A549 (cell line): ENCODE measurements at places on chromosomes 2 and 18. TPM values are rescaled to one million over a fixed set of nuclear protein-coding genes. Genes with fewer than 3 reads are reported as not detected.

- DNase-seq, result no peak
Observed at GRCh38 chr2:190271783-190272456, 47.7 kb downstream of the HIBCH start.

GRCh38 chr18:48441405-48441881 is 32.3 kb upstream of the ZBTB7C start:
- DNase-seq, result no peak

NAGK gene
- 93.6 to 134 TPM (median 119 TPM) in 3 replicates for polyA plus RNA-seq

IL36A gene
- not detected in 3 replicates for polyA plus RNA-seq

- peak; percentile 42 for DNase-seq
Observed at GRCh38 chr2:42722320-42723190, 41.4 kb downstream of the OXER1 start.

DNA sequence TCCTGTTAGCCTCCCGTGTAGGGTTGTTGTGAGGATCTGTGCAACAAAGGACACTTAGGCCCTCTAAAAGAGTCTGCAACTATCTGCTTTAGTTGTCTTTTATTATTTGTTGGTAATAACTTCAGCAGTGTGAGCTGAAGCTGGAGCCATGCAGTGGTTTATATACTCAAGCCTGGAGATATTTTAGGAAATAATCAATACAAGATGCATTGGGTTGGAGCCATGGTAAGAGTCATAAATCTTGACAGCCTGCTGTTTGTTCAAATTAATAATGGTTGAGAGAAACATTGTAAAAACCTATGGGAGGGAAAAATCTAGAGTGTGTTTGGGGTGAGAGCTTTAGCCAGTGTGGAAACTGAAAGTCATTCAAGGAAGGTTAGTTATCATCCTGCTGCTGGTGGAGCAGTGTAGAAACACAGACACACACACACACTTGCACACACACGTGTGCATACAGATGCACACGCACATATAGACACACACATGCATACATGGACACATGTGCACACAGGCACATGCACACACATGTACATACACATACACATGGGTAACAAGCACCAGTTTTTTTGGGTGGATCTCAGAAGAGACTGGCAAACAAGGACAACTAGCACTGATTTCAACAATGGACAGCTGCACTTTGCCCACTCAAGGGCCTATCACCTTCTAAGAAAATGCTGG is 51.0 kb downstream of the ACOXL start:
- DNase-seq, result no peak

GRCh38 chr18:49813069-49813318 is 339 bp downstream of the ACAA2 start:
- DNase-seq, result peak; percentile 1

DNA sequence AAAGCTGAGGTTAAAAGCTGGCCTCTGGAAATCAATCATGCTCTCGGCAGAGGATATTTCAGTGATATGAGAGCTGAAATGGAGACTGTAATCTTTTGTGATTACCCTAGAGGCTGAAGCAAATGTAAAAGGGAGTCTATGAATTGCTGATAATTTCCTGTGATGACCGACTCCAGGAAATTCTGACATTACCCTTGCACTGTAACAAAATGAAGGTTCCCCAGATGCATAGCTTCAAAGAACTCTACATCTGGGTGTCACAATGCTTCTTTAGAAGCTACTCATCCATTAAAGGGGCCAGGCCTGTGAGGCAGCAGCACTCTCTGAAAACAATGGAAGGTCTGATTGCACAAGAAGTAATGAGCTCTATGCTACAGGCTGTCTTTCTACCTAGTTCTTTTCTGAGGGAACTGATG is 268.2 kb upstream of the SESTD1 start:
- DNase-seq, result no peak

- DNase-seq, result no peak
Observed at GRCh38 chr2:176914371-176914770, 298.2 kb upstream of the HNRNPA3 start.

MAP2 gene
- 0.43 to 0.53 TPM (median 0.50 TPM) in 3 replicates for polyA plus RNA-seq

DNA sequence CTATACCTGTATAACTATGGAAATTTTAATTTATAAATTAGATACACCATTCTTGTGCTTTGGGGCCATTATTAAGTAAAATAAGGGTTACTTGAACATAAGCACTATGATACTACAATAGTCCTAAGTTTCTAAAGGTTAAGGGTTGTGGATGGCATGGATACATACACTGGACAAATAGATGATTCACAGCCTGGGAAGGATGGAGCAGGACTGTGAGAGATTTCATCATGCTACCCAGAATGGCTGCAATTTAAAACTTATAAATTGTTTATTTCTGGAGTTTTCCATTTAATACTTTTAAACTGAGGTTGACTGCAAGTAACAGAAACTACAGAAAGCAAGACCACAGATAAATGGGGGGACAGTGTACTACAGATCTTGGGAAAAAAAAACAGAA is 295.8 kb upstream of the ZNF804A start:
- DNase-seq, result no peak

STARD6 gene
- polyA plus RNA-seq, result not detected in 3 replicates

- DNase-seq, result no peak
Observed at GRCh38 chr2:118098307-118099030, 10.2 kb downstream of the INSIG2 start.

- no peak for DNase-seq
Observed at GRCh38 chr18:12821408-12821807, 62.6 kb downstream of the PTPN2 start.

GRCh38 chr2:71704131-71704561 is 250.8 kb downstream of the DYSF start:
- DNase-seq, result no peak

GRCh38 chr2:202165208-202165607 is 73.2 kb downstream of the SUMO1 start:
- no peak for DNase-seq

GRCh38 chr2:96923810-96924774 is 54.2 kb upstream of the SEMA4C start:
- no peak for DNase-seq

LYG2 gene
- polyA plus RNA-seq, result not detected in 3 replicates

DNA sequence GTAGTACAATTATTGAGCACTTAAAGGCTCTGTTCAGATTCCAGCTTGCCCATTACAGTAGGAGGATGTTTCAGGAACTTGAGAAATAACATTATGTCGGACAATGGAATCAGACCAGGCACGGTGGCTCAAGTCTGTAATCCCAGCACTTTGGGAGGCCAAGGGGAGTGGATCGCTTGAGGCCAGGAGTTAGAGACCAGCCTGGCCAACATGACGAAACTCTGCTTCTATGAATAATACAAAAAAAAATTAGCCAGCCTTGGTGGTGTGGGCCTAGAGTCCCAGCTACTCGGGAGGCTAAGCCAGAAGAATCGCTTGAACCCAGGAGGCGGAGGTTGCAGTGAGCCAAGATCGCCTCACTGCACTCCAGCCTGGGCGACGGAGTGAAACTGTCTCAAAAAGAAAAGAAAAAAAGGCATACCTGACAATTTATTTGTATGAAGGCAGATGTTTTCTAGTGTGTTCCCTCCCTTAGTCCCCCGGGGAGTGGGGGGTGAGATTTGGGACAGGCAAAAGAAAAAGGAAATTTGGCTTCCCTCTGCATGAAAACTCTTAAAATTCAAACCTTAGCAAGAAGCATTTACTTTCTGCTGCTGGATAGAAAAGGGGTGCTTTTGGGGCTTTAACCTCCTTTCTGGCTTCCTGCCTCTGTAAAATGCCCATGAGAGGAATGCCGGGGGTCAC is 13.7 kb upstream of the ZNF532 start:
- no peak for DNase-seq

SERPINB12 gene
- not detected in 3 replicates for polyA plus RNA-seq

PPP1R1C gene
- 0.81 to 1.4 TPM (median 0.89 TPM) in 3 replicates for polyA plus RNA-seq

DNA sequence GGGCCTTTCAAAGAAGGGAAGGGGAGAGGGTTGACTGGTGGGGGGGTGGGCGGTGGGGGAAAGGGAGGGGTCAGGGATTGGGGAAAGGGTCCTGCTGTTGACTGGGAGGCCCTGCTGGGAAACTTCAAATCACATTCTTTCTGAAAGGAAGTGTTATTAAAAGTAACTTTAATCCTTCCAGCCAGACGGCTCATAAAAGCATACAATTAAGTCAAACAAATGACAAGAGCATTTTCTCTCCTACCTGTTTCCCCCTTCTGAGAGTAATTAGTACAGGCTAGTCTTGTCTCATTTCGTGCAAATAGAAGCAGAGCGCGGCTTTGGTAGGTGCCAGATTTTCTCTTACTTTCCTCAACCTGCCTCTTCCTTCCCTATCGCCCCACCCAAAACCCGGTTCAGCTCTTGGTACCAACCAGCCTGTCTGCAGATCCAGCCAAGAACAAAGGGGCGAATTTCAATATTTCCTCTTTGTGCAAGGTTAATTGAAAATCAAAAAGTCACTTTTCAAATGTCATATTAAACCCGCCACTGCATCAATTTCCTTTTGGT is 2112.6 kb upstream of the PIK3C3 start:
- DNase-seq, result no peak

GRCh38 chr2:45681675-45682074 is 30.2 kb downstream of the PRKCE start:
- peak; percentile 55 for DNase-seq

- no peak for DNase-seq
Observed at GRCh38 chr2:86213699-86214502, 14.6 kb downstream of the MRPL35 start.

GRCh38 chr18:54607213-54608027 is 16.4 kb downstream of the DYNAP start:
- peak; percentile 16 for DNase-seq

DNA sequence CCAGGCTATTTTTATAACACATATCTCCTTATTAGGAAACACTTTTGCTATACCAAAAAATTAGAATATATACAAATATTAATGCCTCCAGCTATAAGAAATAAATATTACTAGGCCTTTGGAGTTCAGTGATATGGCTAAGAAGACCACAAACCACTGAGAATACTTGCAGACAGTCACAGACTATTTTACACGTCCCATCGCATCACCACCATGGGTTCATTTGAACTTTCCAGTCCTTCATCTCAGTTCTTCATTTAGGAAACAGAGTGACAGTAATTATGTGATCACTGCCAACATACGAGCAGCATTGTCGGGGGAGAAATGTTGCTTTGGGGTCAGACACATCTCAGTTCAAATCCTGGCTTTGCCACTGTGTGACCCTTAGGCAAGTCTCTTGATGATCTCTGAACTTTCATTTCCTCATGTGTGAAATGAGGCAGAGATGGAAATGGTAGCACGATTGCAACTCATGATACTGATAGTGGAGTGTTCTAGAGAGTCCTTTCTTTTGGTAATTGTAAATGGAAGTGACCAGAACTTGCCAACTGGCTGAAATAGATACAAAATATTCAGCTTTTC is 138.9 kb upstream of the NRP2 start:
- DNase-seq, result no peak

GRCh38 chr2:220103596-220103995 is 476.2 kb downstream of the SLC4A3 start:
- DNase-seq, result no peak

DNA sequence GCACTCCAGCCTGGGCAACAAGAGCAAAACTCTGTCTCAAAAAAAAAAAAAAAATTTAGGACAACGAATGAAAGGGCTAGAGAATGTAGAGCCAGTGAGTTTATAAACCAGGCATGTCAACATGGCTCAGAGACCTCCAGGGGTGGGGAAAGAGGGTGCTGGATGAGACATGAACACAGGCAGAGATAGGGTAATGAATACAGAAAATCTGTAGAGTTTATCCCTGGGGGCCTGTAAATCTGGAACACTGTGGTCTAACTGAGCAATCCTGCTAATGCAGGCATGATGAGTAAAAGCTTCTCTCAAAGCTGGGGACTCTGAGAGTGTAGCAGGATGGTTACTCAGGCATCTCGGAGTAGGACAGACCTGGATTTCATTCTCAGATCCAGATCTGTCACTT is 59.2 kb upstream of the IGFBP2 start:
- DNase-seq, result no peak

DNA sequence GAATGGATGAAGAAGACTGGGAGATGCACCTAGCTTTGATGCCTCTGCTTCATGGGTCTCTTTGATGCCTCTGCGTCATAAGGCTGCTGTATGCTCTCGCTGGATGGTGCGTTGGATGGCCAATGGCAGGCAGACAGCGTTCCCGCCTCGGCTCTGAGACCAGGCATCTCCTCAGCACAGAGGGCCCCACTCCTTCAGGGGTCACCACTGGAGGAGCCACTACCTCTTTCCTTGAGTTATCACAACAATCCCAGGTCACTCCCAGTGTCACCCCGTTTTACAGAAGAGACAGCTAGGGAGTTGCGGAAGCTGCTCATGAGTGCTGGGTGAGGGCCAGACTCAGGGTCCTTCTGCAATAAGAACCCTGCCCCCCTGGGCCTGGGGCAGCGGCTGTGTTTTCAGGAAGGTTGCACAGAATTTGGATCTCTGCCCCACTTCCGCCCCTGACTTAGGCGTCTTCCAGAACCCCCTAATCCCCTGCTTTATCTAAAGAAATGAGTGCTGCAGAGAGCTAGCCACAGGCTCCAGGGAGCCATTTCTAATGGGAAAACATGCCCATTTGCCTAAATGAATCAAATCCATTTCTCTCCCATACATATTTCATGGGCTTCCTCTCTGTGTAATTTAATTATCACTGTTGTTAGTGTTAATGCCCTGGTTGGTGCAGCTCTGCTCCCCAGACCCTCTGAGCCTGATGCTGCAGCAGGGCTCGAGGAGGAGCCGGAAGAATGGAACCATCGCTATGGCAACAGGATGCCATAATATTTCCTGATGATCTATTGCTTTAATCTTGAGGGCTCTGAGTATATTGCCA is 131.8 kb upstream of the HS6ST1 start:
- DNase-seq, result no peak

GRCh38 chr2:88066543-88066942 is 1.1 kb upstream of the SMYD1 start:
- DNase-seq, result no peak

DNA sequence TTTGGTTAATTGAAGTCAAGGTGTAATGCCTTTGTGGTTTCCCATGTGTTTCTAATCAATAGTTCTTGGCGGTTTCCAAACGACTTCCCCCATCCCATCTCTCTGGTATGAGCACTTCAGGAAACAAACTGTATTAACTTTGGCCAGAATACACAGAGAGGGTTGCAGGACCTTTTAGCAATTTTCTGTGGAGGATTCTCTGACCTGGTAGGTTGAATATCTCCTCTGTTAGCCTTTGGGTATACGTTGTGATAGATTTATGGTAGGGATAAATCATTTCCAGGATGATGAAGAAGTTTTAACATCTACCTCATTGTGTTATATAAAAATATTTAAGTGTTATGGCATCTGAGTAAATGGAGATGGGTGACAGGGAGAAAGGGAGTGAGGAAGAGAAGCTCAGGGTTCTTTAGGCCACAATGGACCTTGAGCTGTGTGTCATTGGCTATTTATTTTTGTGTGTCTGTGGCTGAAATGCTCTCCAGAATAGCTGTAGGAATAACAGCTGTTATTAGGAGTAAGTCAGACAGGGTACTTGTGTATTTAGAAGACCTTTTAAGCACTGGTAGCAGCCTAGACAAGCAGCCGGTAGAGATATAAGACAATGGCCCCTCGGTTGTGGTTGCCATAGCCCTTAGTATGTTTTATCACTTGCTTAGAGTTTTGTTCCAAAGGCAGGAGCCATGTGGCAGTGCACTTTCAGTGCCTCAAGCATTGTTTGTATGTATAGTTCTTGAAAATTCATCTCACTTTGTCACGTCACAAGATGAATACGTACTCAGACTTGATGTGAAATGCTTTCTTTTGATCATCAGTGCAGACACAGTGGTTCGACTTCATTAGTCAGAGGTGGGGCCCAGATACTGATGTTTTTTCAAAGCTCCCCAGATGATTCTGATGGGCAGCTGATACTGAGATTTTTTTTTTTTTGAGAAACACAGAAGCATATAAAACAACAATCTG is 91.1 kb downstream of the FMNL2 start:
- DNase-seq, result no peak
